ENCODE measurements at places on chromosomes 3 and 15.
A peak's percentile ranks its signal among the peaks of the same experiment; 100 is the strongest.

GRCh38 chr3:126476166-126477060, 722 bp upstream of the ZXDC start:
- DNase-seq, result peak; percentile 50

DNA sequence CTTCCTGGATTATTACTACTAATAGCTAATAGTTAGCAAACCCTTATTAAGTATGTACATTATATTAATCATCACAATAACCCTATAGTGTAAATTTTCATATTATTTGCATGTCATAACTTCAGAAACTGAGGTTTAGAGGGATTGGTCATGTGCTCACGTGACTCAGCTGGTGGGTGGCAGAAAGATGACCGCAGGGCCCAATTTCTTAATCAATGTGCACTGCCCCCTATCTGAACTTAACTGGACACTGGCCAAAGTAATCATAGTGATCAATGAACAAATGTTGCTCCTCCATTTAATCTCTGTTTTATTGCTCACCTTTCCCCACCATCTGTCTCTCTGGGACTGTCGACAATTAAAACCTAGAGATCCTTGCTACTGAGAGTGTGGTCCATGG, 52.2 kb downstream of the PLD1 start:
- DNase-seq, result no peak

DNA sequence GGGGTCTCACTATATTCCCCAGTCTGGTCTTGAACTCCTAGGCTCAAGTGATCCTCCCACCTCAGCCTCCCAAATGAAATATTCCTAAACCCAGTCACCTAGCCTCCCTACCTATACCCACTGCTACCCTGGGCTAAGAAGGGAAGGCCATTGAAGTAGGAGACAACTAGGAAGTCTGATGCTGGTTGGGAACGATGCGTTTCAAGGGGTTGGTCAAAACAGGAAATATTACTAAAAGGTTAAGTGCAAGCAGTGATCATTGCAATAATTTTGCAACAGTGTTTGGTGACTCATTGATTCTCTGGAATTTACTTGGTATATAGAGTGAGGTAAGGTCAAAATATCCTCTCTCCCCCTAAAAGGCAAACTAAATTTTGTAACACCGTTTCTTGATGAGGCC, 4.6 kb upstream of the UQCRC1 start:
- no peak for DNase-seq

DNA sequence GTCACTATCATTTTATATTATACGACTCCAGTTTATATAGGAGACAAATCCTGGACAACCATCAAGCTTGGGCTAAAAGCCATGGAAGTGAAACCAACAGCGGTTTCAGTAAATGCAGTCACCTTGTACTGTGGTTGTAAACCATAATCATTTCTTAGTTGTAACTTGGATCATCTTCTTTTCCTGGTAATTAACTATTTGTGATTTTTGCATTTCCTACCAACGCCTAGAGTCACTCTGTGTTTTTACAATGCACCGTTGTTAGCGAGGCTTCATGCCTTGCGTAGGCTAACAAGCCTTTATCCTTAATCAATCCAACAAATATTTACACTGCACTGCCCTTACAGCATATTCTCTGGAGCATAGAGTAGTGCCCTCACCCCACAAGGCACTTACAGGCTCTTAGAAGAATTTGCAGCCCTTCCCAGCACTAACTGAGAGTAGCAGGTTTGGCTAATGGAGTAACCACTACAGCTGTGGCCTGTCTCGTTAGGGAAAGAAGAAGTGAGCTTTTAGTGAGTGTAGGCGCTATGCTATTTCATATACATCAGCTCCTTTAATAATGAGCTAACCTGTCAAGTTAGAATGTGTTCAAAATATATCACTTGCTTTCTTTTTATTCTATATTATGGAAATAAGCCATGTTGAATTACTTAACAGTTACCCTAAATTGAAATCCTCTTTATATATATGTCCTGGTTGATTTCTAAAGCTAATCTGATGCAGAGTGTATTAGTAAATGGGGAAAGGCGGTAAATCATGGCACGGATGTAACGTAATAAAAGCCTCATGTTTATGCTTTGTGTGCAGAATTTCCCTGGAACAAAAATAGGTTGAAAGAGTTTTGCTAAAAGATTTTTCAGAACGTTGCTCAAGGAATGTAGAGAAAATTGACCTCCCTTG, 62.8 kb downstream of the ABHD2 start:
- DNase-seq, result no peak

- DNase-seq, result no peak
Observed at GRCh38 chr3:1197051-1197450, 104.2 kb downstream of the CNTN6 start.

DNA sequence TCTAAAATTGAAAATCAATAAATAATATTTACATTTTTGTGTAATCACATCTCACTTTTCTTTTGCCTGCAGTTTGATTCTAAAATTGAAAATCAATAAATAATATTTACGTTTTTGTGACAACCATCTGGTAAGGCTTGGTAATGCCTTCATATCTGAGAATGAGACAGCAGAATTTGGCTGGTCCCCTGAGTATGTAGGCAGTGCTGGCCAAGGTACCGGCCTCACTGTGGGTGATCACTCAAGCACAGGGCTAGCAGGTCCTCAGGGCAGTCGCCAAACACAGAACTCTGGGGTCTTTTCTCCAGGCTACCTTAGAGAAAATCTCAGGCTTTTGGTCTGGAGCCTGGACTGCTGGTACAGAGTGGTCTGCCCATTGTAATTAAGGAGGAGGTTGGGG, 26.2 kb downstream of the RTP3 start:
- DNase-seq, result no peak

DNA sequence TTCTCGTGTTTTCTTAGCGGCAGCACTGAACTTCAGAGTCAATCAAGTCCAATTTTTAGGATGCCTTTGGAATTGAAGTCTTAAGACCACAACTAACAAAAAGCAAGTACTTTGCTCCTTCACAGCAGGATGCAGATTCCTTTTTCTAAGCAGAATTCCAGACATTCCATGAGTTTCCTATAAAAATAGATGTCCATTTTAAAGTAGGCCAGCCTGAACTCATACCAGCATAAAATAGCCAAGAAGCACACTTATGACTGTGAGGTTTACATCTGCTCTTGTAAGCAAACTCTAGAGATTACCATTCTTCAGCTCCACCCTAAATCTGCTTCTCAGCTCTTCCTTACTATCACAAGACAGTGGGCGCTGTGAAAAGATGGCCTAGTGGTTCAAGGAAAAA, 85.8 kb downstream of the THBS1 start:
- no peak for DNase-seq
